ENCODE measurements at places on chromosomes 1 and 21.

DNA sequence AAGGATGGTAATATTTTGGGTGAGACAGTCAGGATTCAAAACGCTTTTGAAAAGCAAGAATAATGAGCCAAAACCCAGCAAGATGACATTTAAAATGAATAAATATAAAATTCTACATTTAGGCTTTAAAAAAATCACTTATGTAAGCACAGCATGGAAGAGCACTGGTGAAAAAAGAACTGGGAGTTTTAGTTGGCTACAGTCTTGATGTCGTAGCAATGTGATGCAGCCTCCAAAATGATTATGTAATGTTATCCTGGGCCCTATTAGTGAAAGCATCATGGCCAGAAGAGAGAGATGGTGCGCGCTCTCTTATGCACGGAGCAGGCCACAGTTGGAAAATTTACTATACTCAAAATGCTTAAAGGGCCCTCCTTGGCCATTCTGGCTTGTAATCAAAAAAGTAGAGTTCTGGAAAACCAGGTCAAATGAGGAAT, 5.1 kb downstream of the KCNJ9 start:
- peak; percentile 69 for DNase-seq

GRCh38 chr1:9169601-9170137, 40.8 kb upstream of the GPR157 start:
- DNase-seq, result no peak

DNA sequence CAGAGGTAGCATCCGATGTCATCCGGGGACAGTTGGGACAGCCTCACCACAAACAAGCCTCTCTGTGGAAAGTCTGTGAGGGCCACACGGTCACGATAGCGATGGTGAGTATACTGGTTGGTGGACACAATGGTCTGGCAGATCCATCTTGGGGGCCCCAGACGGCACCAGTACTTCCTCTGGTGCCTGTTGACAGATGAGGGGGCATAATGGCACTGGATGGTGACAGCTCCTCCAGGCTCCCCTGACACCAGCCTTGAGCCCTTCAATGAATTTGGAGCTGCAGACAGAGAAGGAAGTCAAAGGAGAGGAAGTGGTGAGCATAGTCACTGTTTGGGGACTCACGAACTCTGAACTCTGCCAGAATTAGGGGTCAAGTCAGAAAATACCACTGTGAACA, 8.0 kb downstream of the FCAMR start:
- DNase-seq, result no peak

GRCh38 chr1:204464701-204465100, 29.9 kb downstream of the PIK3C2B start:
- DNase-seq, result no peak

GRCh38 chr1:150642296-150642695, 12.9 kb upstream of the ENSA start:
- no peak for DNase-seq

- no peak for DNase-seq
Measured at GRCh38 chr1:32187850-32188249, 8.4 kb downstream of the TXLNA start.

GRCh38 chr1:147493349-147493748, 48.0 kb upstream of the BCL9 start:
- no peak for DNase-seq

- no peak for DNase-seq
Measured at GRCh38 chr1:80529546-80529945, 1271.2 kb upstream of the ADGRL2 start.

DNA sequence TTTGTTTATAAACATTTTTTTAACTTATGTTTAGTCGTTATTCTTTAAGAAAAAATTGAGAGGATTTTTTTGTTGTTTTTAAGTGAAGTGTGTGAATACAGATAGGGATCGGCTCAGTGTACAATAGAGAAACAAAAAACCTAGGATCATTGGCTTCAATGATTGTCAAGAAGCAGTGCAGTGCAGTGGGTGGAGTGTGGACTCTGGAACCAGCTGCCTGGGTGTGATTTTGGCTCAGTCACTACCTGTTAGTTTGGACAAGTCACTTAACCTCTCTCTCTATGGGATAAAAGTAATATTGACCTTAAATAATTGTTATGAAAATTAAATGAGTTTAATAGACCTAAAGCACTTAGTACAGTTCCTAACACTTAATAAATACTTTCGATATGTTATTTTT, 41.3 kb downstream of the SCCPDH start:
- no peak for DNase-seq

DNA sequence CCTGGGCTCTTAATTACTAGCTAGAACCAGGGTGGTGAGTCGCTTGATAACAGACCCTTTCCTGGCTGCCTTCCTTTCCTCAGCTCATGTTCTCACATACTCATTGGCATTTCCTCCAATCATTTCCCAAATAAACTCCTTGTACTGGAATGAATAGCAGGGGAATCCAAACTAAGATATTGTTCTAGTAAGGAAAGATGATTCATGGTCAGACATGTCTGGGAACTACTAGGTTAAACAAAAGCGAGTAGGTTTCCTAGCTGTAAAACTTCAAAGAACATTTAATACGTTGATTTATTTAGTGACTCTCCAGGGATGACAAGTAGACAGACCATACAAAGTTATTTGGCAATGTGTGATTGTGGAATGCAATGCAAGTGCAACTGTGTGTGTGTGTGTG, 121.2 kb upstream of the KCNJ6 start:
- DNase-seq, result no peak

GRCh38 chr1:239718571-239718970, 332.2 kb downstream of the CHRM3 start:
- no peak for DNase-seq

DNA sequence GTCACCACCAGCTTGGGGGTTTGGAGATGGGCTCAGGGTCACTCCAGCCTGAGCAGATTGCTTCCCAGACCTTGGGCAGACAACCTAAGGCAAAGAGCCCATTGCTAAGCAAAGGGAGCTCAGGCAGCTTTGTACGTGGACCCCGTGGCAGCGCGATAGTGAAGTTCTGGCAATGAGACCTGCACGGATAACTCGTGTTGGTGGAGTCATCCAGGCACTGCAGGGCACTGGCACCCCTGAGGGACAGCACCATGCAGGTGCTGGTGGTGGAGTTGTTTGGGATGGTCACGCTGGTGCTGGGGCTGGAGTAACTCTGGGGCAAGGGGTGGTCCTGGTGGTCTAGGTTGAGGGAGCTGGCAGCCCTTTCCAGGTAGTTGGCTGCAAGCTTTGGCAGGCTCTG, 13.6 kb upstream of the HSPG2 start:
- no peak for DNase-seq

DNA sequence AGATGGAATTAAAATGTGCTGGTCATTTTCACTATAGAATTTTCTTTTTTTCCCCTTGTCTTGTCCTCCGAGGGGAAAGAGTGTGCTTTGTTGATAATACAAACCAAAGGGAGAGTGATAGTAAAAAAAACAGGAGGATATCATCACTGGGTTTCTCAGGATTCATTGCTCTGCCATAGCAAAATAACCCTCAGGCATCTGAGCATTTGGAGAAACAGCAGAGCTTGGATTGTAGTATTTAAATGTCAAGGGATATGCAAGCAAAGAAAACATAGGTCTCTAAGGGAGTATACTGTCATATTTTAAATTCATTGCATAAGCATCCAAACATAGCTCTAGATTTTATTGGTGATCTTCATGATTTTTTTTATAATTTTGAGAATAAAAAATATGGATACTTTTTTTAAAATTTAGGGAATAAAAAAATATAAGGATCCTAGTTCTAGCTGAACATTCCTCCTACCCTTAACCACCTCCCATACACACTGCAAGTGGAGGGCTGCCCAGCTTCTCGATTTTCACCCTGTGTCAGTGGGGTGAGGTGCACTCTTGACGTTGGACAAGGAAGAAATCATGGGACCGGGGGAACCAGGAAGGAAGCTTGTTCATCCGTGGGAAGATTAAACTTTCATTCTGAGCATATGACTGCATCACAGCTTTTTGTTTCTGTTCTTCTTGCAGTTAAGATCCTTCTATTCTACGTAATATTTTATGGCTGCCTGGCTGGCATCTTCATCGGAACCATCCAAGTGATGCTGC, 4.4 kb downstream of the ATP1B1 start:
- DNase-seq, result no peak

DNA sequence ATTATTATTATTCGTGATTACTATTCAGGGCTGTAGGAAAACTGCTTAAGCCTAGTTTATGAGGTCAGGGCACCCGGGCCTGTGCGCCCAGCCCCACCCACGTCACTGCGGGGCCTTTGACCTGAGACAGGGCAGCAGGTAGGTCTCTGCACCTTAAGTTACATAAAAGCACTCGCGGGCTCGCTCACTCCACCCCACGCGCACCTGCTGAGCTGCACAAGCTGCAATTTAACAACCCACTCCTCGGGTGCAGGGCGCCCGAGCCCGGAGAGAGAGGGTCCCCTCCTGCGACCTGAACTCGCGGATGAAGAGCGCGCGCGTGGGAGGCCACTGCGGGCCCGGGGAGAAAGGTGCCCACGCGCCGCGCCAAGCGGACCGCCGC, 477 bp downstream of the ICMT start:
- no peak for DNase-seq

DNA sequence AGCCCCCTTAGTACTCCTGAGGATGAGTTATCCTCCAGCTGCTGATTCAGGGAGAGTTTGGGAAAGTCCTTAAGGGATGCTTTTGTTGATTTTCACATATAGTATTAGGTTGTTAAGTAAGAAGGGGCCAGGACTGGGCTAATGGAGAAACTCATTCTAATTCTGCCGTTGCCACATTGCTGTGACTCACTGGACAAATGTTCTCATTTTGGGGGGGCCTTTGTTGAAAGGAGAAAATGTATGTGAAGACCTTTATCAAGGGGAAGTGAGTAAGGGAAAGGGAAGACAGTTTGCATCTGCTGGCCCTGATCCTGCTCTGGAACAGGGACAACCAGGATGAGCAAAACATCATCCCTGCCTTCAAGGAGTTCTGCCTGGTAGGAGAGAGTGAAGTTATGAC, 123.2 kb upstream of the FGGY start:
- no peak for DNase-seq

GRCh38 chr1:27444632-27445031, 45.3 kb downstream of the WASF2 start:
- DNase-seq, result no peak

DNA sequence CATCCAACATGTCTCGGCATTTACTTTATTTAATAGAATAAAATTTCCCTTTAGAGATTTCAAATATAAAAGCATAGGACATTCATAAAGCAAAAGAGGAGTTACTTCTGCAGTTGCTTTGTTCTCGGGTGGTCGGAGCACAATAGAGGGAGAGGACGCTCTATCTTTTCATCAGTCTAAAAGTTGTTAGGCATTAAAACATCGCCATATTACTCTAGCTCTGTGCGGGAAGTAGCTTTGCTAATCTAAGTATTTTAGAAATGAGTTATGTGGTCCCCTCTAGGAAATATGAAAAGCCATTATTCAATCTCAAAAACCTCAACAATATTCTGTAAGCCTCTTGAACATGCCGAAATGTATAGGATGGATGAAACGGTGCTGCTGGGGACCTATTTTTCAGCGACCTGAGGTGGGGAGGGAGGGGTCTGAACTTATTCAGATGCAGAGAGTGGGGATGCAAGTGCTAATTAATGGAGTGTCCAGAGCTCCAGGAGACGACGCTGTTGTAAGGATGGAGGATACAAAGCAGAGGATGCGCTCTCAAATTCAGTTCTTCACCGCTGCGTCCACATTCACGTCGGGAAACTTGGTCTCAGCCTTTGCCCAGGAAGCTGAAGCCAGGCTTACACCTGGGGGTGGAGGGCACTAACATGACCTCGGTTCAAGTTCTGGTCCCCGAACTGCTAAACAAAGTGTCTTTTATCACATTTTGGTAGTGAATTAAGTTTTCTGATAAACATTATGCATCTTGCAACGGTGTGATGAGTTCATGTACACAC, 6.3 kb downstream of the CDKN2C start:
- no peak for DNase-seq

DNA sequence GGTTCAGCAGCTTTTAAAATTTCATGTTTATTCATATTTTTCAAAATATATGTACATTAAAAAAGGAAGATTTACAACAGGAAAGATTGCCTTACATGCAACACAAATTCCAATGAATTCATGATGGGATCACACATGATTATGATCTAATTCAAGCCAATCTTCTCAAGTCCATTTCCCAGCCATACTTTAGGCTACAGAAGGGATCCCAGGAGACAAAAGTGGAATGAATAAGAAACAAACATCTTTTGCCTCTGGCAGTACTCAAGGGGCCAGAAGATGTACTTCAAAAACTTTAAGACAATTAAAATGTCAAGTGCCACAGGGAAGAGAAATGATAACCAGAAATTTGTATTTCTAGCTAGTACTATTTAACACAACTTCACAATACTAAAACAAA, 10.2 kb upstream of the SH2D5 start:
- DNase-seq, result no peak

- no peak for DNase-seq
Measured at GRCh38 chr1:62493656-62494055, 56.8 kb downstream of the USP1 start.

GRCh38 chr1:156146020-156146768, 7.2 kb upstream of the SEMA4A start:
- DNase-seq, result peak; percentile 79

- no peak for DNase-seq
Measured at GRCh38 chr1:89171067-89171438, 4.8 kb downstream of the GBP7 start.

DNA sequence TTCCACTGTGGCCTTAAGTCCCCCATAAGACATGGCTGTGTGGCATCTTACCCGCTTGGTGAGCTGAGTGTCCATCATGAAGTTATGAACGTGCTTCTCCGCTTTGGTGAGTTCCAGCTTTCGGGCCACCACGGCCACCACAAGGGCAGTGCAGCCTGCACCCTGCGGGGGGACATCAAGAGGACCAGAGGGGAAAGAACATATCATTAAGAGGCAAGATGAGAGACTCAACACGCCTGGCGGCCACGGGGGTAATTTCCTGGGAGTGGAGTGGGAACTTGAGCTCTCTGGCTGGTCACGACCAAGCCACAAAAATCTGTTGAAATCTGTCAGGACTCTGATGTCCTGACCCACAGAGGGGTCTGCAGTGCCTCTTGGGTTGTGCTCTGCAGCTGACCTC, 117.9 kb upstream of the ADAR start:
- DNase-seq, result no peak

DNA sequence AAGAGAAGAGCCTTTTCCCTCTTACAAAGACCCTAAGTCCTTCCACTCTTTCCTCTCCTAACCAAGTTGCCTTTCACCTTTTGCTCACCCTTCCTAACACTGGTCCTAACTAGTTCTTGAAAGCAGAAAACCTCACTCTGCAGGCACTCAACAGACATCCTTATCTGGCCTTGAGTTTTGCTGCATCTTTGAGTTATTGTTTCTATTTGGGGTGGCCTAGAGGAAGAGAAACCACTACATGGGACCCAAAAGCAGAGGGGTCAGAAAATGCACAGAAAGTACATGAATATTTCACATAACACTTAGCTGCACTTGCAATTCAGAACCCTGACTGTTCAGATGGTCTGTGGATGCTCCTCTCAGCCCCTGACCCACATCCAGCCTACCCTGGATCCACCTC, 178.3 kb upstream of the SYT6 start:
- no peak for DNase-seq

GRCh38 chr1:39940980-39941871, 13.7 kb upstream of the MFSD2A start:
- no peak for DNase-seq

GRCh38 chr1:10768552-10768951, 27.9 kb downstream of the CASZ1 start:
- DNase-seq, result no peak
